ENCODE measurements at places on chromosomes 11 and 22.

GRCh38 chr22:33598821-33599220 is 321.5 kb downstream of the LARGE1 start:
- no peak for DNase-seq

DNA sequence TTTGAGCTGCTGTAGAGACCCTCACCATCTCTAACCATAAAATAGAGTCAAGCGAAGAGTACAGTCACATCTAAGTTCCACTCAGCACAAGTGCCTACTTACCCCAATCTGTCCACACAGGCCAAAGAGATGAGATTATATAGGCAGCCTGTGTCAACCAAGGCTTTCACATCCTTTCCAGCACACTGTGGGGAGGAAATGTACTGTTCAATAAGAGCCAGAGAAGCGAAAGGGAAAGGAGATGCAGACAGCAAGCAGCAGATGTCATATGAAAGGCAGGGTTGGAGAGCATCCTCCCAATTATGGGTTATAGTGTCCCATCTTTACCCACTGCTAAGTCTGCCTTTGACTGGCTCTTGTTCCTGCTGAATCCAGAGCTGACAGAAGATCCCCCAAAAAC is 16.4 kb downstream of the NRIP3 start:
- peak; percentile 20 for DNase-seq

DNA sequence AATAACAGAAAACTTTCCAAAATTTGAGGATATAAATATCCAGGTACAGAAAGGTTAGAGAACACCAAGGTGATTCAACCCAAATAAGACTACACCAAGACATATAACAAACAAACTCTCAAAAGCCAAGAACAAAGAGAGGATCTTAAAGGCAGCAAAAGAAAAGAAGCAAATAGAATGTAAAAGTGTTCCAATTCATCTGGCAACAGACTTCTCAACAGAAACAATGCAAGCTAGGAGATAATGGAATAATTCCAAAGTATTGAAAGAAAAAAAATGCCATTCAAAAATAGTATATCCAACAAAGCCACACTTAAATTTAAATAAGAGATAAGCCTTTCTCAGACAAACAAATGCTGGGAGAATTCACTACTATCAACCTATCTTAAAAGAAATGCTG is 153.0 kb upstream of the FAT3 start:
- no peak for DNase-seq

DNA sequence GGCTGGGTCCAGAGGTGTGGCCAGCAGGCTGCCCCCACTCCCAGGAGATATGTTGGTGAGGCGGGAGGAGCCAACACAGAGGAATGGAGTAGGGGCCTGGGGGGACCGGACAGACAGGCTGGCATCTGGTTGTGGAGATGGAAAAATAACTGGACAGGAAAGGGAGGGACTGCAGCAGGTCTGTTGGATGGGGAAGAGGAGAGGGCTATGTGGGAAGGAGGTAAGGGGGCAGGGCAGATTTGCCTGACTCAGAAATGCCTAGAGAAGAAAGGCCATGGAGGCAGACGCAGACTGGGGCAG is 160.4 kb downstream of the TRIM29 start:
- no peak for DNase-seq

DNA sequence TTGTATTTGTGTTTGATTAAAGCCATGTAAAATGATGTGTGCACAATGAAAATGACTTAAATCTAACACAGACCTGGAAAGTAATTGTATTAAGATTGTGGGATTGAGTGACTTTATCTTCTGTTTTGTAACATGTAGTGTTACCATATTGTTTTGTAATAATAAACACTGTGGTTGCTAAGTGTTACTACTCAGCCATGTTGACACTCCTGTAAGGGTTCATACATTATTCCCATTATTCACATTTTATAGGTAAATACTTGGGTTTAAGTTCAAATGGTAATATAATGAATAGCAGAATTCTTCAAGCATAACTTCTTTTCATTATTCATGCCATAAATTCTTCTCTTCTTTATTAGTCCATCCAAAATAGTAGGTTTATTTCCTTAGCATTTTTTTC is 69.0 kb downstream of the ZC3H12C start:
- DNase-seq = no peak

DNA sequence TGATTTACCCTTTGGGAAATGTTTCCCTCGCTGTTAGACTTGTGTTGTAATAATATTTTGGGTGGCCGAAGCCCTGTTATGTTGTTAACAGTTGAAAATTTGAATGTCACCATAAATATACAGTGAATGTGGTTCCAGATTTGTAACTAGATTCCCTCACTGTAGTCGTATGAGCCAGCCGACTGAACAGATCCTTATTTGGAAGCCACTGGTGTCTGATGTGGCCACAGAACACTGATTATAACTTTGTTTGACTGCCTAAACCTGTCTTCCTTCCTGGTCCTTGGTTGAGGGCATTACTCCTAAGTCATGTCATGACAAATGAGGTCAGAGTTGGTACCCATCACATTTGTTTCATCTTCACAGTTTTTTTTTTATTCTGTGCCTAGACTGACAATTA is 45.4 kb downstream of the YAP1 start:
- DNase-seq = no peak

- DNase-seq = no peak
Measured at GRCh38 chr22:44221710-44222475, 41.2 kb downstream of the PARVG start.

DNA sequence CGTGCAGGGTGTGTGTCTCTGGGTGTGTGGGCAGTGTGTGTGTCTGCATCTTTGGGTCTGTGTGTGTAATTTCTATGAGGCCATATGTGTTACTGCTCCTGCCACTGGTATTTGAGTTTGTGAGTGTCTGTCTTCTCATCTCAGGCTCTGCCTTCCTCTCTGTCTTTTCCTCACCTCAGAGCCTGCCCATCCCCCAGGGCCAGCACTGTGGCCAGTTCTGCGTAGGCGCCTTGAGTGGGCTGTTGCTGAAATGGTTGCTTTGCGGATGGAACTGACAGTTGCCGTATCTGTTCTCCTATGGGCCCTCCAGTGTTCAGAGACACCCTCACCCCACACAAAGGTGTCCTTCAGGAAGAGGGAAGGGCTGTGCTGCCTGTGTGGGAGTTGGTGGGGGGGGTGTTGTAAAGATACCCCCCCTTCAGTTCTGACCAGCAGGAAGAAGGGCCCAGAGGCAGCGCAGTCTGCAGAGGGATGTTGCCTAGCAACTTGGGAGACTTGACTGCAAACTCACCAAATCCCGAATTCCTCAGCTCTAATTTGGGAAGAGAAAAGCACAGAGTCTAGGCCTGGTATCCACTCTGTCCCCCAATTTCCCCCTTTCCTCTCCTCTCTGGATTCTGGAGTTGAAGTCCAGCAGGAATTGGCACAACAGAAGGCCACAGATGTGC is 2.0 kb upstream of the NRGN start:
- no peak for DNase-seq

GRCh38 chr22:47587361-47587760 is 824.9 kb downstream of the TBC1D22A start:
- DNase-seq = no peak

All from activated T-helper 1 cell treated with anti-CD3 and anti-CD28 coated beads, Interleukin-12 subunit alpha, Interleukin-12 subunit beta, Interleukin-2, Interleukin-4 antibody, amounts not matched to agents 30 ng/mL and 10 ng/mL and 1 ng/mL, durations not matched to agents 14 hours and 24 hours and 36 hours (primary cell).